ENCODE measurements at places on chromosomes 3 and 15.

GRCh38 chr15:98001663-98002194, 41.2 kb downstream of the ARRDC4 start:
- H3K4me3 ChIP-seq: no peak overlapping the region
- H3K36me3 ChIP-seq: no peaks in the 10 kb centered on the region
- H3K4me1 ChIP-seq: no peaks in the 10 kb centered on the region
- no peak for DNase-seq

GRCh38 chr3:75906555-75907112, 121.3 kb upstream of the ZNF717 start:
- no peak for DNase-seq
- no peaks in the 10 kb centered on the region for H3K36me3 ChIP-seq
- peaks cover 2% of the 10 kb centered on the region for H3K27me3 ChIP-seq
- H3K27ac ChIP-seq: no peak overlapping the region
- H3K4me3 ChIP-seq: no peak overlapping the region

- H3K27ac ChIP-seq: no peak overlapping the region
- H3K4me3 ChIP-seq: no peak overlapping the region
- no peaks in the 10 kb centered on the region for H3K36me3 ChIP-seq
- H3K27me3 ChIP-seq: no peaks in the 10 kb centered on the region
- no peaks in the 10 kb centered on the region for H3K4me1 ChIP-seq
Observed at GRCh38 chr3:123750659-123751420, 133.3 kb downstream of the MYLK start.

GRCh38 chr15:96746665-96747064, 416.2 kb downstream of the NR2F2 start:
- no peak overlapping the region for H3K27ac ChIP-seq
- no peaks in the 10 kb centered on the region for H3K36me3 ChIP-seq
- no peaks in the 10 kb centered on the region for H3K4me1 ChIP-seq
- H3K4me3 ChIP-seq: no peak overlapping the region

GRCh38 chr15:63348392-63348791, 33.3 kb downstream of the CA12 start:
- no peak overlapping the region for H3K4me3 ChIP-seq
- no peaks in the 10 kb centered on the region for H3K36me3 ChIP-seq
- no peak for DNase-seq
- peaks cover 13% of the 10 kb centered on the region for H3K27me3 ChIP-seq

DNA sequence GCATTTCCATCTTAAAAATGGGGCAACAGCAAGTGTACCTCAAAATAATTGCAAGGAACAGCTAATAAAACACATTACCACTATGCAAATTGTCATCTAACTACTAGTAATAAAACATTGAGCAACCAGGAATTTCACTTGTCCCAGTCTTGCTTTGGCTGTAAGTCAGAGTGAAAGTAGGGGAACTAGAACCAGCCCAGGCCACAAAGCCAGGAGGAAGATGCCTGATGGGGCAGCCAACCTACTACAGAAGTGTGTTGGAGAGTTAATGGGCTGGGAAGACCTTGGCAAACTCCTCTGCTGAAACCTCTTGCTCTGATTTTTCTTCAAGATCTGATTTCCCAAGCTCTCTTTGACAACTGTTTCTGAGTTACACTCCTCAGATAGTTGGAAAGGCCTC, 40.2 kb upstream of the LPP start:
- H3K36me3 ChIP-seq: no peaks in the 10 kb centered on the region
- no peaks in the 10 kb centered on the region for H3K4me1 ChIP-seq
- H3K27ac ChIP-seq: no peak overlapping the region
- no peak for DNase-seq
- H3K27me3 ChIP-seq: no peaks in the 10 kb centered on the region
- H3K4me3 ChIP-seq: no peak overlapping the region

GRCh38 chr15:87849181-87849580, 407.4 kb downstream of the NTRK3 start:
- no peaks in the 10 kb centered on the region for H3K4me1 ChIP-seq
- H3K4me3 ChIP-seq: no peak overlapping the region
- no peak for DNase-seq
- no peaks in the 10 kb centered on the region for H3K27me3 ChIP-seq
- no peaks in the 10 kb centered on the region for H3K36me3 ChIP-seq
- no peak overlapping the region for H3K27ac ChIP-seq

DNA sequence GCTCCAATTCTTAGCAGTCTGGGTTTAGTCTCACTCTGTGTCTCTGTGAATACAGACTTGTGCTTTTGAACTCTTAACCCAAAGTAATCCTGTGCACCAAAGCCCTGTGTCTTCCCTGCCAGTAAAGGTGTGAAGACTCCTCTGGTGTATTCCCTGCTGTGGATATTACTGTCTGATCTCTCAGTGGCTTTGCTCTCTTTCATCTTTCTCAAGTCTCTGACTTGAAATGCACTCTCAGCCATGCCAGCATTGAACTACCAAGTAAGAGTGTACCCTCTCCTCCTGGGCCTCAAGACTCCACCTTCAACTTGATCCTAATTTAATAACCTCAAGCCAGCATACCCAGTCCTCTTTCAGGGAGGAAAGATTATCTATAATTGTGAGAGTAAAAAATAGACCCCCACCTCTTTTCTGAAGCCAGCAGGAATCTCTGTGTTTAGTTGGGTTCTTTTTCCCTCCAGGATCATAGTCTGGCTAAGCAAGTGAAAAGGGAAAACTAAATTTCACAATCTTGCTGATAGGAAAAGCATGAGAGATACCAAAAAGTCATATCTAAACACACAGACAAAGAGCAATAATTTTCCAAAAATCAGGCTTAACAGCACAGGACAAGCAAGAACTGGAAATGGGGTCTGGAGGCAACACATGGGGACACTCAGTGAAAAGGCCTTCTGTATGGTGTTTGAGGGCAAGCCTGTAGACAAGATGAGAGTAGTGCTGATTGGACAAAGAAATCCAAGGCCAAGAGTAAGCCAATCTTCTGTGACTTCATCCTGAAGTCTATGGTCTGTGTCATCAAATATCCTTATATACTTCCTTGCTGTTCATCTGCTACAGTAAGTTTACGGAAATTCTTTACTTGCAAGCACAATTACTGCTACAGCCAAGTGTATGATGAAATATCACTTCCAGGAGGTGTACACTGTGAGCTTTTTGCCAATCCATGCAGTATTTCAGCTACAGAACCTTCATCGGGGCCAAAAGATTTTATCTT, 296.1 kb upstream of the TGFBR2 start:
- no peak overlapping the region for H3K27ac ChIP-seq
- H3K27me3 ChIP-seq: no peaks in the 10 kb centered on the region
- H3K4me3 ChIP-seq: no peak overlapping the region
- no peaks in the 10 kb centered on the region for H3K36me3 ChIP-seq
- H3K4me1 ChIP-seq: no peaks in the 10 kb centered on the region

DNA sequence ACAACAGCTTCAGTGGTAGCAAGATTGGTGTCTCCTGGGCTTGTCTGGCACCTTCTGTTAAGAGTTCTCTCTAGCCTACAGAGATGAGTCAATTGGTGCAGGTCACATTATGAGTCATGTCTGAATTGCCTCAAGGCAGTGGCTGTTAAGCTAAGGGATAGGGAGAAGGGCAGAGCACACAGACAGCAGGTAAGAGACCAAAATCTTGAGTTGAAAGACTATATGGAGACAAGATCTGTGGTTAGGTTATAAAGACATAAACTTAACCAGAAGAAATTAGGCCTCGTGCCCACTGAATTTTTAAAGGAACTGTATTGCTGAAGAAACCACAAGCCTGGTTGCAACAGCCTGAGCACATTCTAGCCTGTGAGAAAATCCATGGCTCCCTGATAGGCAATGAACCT, 19.2 kb upstream of the KPNA1 start:
- H3K4me3 ChIP-seq: no peak overlapping the region
- no peaks in the 10 kb centered on the region for H3K4me1 ChIP-seq
- DNase-seq: no peak
